ENCODE measurements at places on chromosomes 4 and X. TPM values are rescaled to one million over a fixed set of nuclear protein-coding genes. Genes with fewer than 3 reads are reported as not detected.

- DNase-seq = no peak
These were observed 155.4 kb upstream of the FAM9B start for GRCh38 chrX:9189286-9189685.

- DNase-seq = no peak
These were observed 7.2 kb downstream of the CRMP1 start for GRCh38 chr4:5885733-5886132.

DNA sequence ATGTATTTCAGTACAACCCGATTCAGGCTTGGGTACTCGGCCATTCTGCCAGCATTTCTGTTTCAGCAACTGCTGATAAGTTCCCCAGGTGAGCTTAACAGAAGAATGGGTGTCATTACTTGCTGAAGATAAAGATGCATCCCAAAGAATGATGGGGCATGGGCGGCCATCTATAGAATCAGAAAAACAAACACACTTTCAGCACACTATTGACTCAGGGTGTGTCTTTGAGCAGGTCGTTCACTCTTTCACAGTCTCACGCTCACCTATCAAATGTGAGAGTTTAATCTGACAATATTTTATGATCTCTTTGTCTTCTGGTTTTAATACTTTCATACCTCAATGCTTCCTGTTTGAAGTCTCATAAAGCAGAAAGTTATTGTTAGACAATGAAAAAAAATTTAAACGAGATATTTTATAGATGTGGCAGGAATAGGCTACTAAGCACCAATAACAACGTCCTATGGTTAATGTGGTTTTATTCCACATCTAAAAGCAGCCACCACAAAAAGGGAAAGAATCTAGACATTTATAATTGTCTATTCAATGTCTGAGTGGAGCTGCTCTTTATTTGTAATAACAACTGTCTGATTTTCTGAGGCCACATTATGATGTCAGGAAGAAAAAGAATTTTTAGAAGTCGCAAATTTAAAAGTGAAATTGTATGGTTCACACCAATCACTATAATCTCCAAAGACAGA, 17.0 kb downstream of the GASK1B start:
- no peak for DNase-seq

Gene SNX12
- total RNA-seq = 32.6 TPM
